Mucosa of descending colon (tissue), 3 donors: ENCODE measurements at places on chromosomes 1 and 21.

DNA sequence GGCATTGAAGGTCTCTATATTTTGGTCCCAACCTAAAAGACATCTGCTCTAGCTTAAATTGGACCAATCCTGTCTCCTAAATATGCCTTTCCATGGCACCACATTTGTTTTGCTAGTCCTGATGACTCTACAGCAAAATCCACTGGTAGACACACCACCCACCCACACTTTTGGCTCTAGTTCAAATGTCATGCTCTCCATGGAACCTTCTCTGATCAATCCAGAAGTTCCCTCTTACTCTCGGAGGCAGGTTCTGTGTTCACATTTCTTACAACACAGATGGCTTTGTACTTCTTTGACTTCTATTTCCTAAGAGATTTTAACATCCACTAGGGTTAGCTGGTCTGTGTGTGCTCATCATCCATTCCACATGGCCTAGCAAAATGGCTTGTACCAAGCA, 151.3 kb downstream of the APP start:
- DNase-seq: no peak

DNA sequence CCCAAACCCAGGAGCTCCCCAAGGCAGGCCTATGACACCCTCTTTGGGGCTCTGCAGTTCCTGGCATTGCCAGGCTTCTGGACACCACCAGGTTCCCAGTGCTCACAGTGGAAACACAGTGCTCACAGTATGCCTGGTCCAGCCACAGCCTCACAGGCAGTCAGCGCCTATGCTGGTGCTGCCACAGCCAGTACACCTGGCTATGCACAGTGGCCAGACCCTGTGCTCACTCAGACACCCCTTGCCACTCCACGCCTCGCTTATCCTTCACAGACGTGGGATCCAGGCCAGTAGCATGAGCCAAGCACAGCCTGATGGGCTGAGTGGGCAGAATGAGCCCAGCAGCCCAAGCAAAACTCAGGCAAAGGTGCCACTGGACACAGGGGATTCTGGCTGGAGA, 579.2 kb upstream of the ADGRL2 start:
- DNase-seq: no peak

DNA sequence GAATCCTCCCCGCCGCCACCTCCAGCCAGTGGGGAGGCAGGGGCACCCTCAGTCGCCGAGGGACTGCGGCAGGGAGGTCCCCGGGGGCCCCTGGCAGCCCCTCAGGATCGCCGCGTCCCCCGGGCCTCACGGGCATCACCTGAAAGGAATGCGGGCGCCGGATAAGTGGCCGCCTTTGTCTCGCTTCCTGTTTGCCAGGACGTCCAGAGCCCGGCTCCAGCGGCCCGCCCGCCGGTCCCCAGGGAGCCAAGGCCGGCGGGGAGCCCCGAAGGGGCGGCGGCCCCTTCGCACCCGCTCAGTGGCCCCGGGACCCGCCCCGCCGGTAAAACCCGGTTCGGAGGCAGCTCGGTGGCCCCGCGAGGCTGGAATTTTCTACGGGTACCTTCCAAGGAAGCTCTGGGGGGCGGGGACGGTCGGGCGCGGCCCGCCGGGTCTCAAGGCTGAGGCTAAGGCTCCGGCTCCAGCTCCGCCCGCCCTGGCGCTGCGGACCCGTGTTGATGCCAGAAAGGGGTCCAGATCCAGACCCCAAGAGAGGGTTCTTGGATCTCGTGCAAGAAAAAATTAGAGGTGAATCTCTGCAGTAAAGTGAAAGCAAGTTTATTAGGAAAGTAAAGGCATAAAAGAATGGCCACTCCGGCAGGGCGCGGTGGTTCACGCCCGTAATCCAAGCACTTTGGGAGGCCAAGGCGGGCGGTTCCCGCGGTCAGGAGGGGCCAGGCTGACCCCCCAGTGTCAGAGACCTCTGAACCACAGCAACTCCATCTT, 12.6 kb downstream of the TINAGL1 start:
- DNase-seq: peak; percentile 77

GRCh38 chr1:206590025-206590758, 22.1 kb downstream of the EIF2D start:
- no peak for DNase-seq

DNA sequence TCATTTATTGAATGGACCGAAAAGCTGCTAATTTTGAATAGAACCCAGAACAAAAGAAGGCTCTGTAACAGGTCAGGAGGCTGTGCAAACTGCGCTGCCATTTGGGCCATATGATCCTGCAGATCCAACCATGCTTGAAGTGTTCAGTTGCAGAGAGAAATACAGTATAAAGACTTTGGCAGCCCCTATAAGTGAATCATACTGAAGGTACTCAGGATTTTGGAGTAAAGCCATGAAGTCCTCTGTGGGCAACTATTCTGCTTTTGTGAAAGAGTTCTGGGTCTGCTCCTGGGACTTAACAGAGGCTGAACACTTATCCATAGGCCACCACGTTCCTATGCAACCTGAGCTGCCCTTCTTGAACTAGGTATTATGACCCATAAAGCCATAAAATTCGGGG, 1613.6 kb upstream of the PRMT6 start:
- DNase-seq: no peak

- DNase-seq: peak; percentile 39
Observed at GRCh38 chr21:24045775-24046215, 1561.5 kb downstream of the MRPL39 start.

DNA sequence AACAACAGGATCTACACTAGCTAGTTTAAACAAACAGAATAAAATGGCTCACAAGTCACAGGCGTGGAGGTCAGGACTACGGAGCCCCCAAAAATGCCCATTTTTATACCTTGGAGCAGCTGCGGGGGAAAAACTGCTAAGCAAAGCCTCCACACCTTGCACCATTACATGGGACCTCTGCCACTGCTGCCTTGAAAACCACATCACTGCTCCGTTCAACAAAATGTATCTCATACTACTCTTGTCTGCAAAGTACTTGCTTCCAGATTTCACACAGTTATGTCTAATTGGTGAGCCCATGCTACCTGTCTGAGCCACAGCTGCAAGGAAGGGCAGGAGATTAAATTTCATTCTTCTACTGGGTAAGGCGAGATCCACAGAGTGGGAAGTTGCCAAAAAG, 24.4 kb downstream of the MRPL39 start:
- no peak for DNase-seq

- DNase-seq: no peak
Observed at GRCh38 chr1:208731981-208732821, 488.0 kb upstream of the PLXNA2 start.

DNA sequence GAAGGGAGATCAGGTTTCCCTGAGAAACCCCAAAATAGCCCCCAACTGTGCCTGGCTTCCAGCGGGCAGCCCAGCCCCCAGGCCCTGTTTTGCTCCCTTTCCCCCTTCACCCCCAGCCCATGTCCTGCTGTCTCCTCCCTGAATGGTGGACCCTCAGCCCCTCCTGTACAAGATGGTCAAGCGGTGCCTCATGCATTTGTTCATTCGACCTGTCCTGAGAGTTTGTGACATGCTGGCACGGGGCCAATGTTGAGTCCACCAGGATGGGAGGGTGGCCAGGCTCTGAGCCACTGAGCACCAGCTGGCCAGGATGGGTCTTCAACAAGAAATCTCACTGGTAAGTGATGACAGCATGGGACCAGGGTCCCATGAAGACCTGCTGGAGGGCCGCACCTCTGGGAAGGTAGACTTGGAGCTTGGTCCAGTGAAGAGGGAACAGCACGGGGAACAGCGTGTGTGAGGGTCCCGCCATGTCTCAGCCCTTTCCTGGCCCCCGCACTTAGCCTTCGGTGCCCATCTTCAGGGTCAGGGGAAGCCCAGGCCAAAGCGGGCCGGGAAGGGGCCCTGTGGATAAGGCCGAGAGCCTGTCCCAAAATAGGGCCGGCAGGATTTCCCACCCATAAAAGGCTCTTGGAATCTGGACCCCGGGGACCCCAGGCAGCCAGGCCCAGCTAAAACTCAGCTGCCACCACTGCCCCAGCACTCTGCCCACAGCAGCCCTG, at the start of gene CALML6:
CALML6 (plus strand) TSS at position 290 of the 722 bp plus-strand sequence; CDS start at position 311, 21 bp downstream.
- DNase-seq: no peak

DNA sequence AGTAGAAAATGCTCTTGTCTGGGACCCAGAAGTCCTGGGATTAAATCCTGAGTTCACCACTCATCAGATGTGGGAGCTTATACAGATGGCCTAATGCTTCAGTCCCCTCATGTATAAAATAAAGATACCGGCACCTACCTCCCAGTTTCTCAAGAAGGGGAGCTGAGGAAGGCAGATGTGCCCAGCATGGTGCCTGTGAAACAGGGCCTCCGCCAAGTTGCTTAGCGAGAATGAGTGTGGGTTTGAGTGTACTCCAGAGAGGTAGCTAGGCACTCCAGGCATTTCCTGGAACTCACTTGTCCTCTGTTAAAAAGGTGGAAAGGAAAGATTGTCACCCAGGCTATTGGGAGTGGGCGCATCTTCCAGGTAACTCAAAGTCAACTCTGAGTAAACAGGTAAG, 37.8 kb downstream of the IER5 start:
- DNase-seq: no peak

DNA sequence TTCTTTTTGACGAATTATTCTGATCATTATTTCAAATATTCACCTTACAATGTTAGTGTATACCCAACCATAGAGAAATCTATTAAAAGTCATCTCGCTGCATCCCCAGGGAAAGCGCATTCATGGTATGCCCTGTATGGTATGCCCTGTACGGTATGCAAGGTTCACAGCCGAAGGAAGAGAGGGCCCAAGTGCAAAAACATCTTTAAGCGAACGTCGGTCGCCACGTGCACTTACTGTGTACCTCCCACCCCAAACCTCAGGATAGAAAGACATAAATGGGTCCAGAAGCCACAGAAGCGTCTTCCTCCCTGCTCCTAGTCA, 14.4 kb downstream of the HLX start:
- no peak for DNase-seq

DNA sequence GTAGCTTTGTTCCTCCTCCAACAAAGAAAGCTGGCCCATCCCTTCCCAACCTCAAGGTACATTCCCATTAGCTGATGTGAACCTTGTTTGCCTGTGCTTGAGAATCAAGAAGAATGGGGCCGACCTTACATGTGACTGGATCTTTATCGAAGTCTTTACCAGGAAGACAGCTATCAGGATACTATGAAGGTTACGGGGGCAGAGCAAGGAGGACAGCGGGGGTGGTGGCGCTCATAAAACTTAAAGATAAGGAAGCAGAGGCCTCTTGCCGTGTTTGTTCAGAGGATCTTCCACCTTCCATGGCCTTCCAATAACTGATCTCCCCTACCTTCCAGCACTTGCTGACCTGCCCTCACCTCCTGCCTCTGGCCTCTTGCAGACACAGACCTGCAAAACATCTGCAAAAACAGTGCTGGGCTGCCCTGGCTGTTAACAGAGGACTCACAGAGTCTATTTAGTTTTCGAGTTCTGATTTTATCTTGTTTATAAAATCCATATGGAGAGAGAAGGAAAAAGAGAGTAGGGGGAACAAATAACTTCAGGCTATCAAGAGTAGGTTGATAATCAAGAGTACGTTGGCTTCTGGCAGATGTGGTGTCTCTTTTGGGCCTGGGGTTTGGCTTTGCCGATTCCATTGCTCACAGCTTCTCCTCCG, 198.0 kb downstream of the HUNK start:
- no peak for DNase-seq

DNA sequence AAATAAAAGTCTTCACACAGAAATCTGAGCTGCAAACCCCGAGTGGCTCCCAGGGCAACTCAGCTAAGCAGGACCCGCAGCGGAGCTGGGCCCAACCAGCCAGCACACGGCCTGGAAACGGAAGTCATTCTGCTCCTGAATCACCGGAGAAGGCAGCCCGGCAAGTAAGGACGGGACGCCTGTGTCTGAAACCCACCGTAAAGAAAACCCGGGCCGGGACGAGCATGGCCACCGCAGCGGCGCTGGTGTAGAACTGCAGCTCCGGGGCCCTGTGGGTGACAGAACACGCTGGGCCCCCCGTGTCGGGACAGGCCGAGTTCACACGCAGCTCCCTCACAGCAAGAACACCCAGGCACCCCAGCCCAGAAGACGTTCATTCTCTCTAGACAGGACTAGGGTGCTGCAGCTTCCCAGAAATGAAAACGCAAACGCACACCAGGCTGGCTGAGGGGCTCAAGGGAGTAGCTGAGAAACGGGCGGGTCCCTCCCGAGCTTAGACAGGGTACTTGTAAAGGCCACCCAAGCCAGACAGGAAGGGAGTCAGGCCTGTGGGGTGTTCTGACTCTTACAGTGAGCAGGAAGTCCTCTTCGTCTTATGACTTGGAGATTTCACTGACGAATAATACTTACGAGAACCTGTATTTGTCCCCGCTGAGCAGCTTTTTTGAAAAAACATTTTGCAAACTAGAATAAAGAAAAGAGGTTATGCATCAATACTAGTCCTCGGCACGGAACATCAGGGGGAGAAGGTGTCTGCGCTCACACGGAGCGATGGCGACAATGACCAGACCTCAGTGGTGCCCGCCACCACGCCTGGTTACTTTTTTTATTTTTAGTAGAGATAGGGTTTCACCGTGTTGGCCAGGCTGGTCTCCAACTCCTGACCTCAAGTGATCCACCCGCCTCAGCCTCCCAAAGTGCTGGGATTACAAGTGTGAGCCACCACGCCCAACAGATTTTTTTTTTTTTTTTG, 10.9 kb upstream of the CDK11B start:
- no peak for DNase-seq

GRCh38 chr1:19071674-19072281, 115.3 kb upstream of the IFFO2 start:
- peak; percentile 54 for DNase-seq

- peak; percentile 2 for DNase-seq
Observed at GRCh38 chr1:6401673-6402072, 8.1 kb upstream of the ACOT7 start.

DNA sequence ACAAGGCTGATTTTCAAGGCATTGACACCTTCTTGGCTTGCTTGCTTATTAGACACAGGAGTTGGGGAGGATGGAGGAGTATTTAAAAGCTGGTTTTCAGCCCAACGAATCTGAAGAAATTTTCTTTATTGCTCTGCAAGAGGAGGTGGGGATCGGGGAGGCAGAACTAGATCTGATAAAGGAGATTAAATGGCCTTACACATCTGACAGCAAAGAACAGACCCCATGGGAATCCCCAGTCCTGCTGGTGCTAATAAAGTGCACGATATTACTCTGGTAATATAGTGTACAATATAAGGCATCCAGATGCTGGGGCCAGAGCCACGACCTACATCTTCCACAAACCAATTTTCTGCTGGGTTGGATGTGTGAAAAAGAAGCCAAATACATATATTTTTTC, 323.0 kb downstream of the OMA1 start:
- DNase-seq: no peak

DNA sequence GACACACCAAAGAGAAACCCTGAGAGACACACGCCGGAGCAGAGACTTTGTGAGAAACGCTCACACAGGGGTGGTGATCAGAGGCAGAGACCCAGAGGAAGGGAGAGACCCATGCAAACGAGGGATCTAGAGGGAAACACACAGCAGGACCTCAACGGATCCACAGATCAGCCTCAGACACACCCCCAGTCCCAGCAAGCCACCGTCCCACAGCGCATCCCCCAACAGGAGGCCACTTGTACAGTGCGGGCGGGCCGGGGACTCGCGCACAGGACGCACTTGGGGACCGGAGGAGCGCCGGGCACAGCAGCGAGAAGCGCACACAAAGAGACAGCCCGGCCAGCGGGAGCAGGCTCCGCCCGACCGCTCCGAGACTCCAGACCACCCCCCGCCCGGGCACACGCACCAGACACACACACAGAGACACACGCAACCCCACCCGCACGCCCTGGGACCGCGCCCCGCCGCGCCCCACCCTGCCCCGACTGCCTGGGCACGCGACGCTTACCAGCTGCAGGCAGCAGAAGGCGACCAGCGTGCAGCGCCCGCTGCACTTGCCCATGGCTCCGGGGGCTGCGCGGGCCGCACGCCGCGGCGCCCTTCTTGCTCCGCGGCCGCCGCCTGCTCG, 587 bp downstream of the NKAIN1 start:
- no peak for DNase-seq

- no peak for DNase-seq
Observed at GRCh38 chr1:55554611-55555010, 339.4 kb upstream of the USP24 start.
